ENCODE measurements at places on chromosomes 1 and 21.

GRCh38 chr1:5936621-5937372, 55.4 kb downstream of the NPHP4 start:
- DNase-seq, result no peak

DNA sequence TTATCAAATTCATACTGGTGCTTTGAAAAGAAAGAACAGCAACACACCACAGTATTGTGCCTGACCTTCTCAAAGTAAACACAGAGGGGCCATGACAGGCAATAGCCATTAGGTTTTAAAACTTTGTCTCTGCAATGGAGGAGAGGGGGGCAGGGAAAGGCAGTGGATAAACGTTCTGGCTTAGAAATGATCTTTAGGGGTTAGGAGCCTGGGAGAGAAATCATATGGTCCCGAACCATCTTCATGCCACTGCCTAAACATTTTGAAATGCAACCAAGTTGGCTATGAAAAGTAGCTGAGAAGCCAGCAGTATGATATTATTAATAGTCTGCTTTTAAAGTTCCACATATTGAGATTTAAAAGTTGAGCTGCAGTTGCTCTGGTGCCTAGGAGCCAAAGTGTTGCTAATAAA, 39.8 kb downstream of the PLPP3 start:
- DNase-seq, result no peak

DNA sequence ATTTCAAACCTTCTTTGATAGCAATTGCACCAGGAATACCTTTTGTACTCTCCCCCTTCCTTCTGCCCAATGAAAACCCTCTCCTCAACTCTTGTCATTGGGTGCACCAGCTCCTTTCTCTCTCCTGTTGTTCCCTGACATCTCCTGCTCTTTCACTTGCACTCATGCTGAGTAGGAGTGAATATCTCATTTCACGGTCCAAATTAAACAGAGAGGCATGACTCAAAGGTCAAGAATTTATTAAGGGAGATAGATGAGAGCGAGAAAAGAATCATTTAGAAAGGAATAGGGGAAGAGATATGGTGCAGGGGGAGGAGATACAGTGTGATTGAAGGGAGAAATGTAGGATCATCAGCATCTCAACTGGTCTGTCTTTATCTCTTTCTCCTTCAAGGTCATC, 22.1 kb downstream of the AIM2 start:
- DNase-seq, result no peak

DNA sequence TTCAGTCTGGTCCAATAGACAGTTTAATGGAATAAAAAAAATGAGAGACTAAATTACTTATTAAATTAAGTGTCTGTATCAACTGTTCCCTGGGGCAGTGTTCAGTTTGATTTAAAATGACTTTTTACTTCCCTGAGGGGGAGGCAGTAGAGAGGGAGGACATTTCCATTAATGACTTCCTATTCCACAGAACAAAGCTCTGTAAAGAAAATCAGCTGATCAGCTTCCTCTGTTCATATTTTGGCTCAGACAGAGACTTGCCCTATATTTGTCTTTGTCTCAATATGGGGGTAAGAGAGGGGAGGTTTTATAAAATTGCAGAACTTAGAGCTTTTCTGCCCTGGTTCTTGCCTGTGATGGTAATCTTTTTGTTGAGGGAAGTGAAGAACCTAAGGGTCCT, 8.4 kb downstream of the CFAP126 start:
- no peak for DNase-seq

- DNase-seq, result peak; percentile 16
Observed at GRCh38 chr1:87826681-87827251, 498.1 kb downstream of the LMO4 start.

- DNase-seq, result no peak
Observed at GRCh38 chr1:89759036-89759435, 61.8 kb upstream of the LRRC8D start.

GRCh38 chr1:31498376-31499040, 77.8 kb upstream of the TINAGL1 start:
- no peak for DNase-seq

GRCh38 chr1:11841245-11842153, 6.1 kb downstream of the NPPA start:
- no peak for DNase-seq

DNA sequence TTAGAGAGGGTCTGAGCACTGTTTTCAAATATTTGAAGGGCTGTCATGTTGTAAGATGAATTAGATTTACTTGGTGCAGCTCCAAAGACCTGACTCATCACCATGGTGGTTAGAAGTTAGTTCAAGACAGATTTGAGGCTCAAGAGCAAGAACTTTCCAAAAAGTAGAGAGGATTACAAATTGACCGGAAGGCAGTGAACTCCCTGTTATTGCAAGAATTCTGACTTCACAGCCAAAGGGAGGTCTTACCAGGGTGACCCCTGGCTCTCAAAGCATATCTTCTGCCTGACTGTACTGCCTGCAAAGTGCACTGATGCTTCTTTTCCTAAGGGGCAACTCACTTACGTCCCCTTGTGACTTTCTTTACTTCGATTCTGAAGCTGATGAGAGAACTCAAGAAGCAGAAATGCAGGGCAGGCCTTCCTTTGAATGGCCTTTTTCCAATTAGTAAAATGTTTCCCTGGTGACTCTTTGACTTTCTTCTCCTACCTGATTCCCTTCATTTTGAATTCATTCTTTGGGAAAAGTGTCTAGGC, 86.4 kb downstream of the NAV1 start:
- DNase-seq, result no peak

- no peak for DNase-seq
Observed at GRCh38 chr21:34513129-34513675, 1.2 kb upstream of the KCNE1 start.

- DNase-seq, result no peak
Observed at GRCh38 chr21:32559006-32559610, 26.2 kb downstream of the TCP10L start.

DNA sequence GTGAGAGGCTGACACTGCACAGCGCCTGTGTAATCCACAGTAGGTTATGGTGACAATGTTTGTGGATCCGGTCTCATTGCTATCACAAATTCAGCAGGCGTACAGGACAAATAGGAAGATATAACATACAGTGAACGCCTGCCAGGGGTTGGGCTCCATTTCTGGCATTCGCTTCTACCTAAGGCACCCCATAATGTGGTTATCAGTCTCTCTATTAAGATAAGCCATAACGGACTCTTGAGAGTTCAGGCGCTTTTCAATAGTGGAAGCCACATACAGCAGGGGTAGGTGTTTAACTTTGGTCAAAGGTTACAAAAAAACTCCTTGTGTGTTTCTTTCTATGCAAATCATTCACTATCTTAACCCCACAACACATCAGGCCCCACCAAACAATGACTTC, 72.8 kb downstream of the SIPA1L2 start:
- no peak for DNase-seq

- DNase-seq, result no peak
Observed at GRCh38 chr1:183844806-183845205, 39.9 kb downstream of the RGL1 start.

DNA sequence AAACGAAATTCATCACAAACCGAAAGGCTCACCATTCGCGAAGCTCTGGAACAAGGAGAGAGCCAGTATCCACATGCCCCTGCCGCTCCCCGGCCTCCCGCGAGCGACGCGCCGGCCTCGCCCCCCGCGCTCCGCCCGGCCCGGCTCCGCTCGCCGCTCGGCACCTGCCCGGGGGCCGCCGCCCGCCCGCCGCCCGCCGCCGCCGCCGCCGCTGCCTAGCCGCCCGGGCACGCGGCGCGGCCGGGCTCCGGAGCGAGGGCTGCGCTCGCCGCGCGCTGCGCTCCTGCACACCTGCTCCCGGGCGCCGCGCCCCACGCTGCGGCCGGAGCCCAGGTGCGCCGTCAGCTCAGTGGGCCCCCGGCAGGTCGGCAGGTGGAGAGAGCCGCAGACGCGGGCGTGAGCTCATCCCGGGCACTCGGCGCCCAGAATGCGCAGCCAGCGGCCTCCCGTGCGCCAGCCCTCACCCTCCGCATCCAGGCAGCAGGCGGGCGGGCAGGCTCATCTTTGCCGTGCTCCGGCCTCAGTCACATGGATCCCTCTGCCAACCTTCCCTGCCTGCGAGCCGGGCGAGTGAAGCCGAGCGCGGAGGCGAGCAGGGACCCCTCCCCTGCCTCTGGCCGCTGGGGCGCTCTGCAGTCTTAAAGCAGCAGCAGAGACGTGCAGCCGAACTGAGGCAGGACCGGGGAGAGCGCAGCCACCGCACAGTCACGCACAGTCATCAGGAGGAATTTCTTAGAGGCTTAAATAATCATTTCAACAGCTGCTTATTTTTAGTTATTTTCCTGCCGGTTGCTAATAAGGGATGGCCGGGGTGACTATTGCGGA, at the start of gene DSCAM:
Gene DSCAM, minus strand, starts transcription at position 572 of the 825 bp plus-strand sequence. Its CDS starts 497 bp downstream, at position 75.
- no peak for DNase-seq

- no peak for DNase-seq
Observed at GRCh38 chr1:64829411-64830029, 84.6 kb downstream of the RAVER2 start.

GRCh38 chr1:1959459-1959839, 40.4 kb upstream of the TMEM52 start:
- DNase-seq, result no peak

DNA sequence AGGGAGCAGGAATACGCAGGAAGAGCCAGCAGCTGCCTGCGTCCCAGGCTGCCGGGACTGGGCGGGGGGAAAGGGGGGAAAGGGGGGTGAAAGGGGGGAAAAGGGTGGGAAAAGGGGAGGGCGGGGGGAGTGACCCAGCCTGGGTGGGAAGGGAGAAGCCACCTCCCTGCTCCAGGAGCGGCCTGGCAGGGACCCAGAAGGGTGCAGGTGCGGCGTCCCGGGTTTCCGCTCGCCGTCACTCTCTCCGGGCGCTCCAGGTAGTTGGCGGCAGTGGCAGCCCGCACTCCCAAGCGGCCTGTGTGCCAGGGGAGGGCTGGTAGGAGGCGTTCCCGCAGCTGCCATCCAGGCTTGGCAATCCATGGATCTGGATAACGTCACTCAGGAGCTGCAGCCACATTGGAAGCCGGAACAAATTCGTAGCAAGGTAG, 141.0 kb upstream of the NGF start:
- peak; percentile 34 for DNase-seq

DNA sequence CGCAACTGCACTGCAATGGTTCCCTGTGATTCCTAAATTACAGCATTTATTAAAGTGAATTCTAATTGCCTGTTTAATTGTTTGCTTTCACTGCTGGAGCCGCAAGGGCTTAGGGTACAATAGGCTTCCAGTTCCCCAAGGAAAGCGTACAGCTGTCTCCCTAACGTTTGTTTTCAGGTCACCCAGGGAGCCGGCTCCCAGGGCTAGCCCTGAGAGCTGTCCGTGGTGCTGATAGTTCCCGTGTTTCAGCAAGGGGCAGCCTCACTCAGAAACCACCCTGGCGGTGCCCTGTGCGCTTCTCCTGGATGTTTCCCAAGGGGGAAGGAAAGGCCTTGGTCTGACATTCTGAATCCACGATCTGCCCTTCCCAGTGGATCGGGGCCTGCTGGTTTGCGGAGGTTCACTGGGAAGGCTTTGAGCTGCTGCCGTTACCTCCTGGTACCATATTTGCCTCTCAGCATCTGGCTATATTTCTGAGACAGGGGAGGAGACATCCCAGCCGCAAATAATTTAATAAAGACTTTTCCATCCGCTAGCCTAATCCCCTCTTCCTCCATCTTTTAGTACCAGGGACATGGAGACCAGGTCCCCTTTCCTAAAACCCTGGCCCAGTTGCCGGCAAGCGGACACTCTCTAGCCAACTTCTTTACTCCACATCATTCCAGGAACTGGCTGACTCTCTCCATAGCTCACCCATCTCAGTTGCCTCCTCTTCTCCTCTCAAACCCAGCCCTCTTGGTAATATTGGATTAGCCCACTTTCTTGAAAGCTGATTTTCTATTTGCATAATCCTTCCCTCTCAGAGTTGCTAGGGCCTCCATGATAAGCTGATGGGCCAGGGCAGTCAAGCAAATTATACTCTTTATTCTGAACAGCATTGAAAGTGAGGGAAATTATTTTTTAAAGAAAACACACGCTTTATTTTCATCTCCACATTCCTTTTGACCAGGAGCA, 149.0 kb downstream of the IGSF21 start:
- DNase-seq, result peak; percentile 75

DNA sequence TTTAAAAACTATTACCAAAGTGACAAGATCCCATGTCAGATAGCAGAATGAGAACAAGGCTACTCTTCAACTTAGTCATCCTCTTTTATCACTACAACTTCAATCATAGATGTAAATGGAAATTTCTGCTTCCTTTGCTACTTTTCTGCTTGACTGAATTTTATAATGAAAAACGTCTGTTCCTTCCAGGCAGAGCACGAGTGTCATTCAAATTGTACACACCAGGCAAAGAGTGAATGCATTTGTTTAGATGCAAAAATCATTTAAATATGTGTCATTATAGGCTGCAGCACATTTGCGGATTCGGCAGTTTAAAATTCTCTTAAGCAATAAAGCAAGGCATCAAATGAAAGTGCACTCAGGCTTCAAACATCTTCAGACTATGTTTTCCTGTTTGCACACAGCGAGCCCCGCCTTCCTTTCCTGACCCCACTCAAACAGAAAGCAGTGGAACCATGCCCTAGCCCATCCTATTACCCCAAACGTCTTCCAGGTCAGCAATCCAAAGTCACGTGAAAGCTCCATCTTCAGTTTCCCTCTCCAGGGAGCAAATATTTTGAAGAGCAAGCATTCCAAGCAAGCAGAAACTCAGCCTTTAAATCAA, 99.6 kb downstream of the APP start:
- peak; percentile 43 for DNase-seq

DNA sequence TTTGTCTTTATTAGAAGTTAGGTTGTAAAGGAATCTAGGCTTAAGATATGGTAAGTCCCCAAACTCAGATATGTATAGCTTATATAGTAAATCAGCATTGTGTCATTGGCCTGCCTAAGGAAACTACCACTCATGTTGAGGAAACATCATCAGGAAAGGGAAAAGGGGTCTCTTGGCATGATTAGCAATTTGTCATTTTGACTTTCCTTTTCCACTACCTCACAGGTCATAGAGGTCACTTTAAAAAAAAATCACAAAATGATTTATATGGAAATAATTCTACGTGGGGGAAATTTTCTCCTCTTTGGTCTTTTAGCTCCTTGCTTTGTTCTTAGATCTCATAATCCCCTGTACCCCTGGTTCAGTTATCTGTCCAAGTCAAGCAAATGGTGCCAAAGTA, 213.5 kb downstream of the RPS6KC1 start:
- DNase-seq, result no peak

GRCh38 chr1:20138961-20139550, at the start of gene PLA2G2F:
Gene PLA2G2F (plus strand): TSS chr1:20139323. CDS start chr1:20139428, 105 bp downstream.
- peak; percentile 17 for DNase-seq

DNA sequence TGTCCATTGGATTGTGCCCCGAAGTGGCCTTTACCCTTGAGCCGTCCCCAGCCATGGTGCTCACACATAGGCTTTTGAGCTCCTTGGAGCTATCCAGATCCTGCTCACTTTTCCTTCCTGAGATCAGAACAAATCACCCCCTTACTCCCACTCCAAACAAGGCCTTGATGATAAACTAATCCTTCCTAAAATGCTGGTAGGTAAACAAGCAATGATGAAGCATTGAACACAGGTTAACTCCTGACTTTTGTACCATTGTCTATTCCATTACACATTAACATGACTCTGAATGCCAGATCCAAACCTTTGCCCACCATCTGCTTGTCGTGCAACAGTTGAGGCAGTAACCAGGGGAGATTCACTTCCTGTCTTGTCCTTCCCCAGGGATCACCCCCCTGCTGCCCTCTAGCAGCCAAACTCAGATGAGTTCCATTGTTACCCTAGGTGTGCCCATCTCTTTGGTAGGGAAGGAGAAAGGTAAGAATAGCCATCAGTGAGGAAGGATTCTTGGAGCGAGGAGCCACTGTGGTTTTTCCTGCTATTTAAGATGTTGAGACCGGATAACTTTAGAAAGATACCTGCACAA, 79.5 kb upstream of the DNAJC6 start:
- DNase-seq, result no peak
